ENCODE measurements at places on chromosomes 12 and 14.
A peak's percentile ranks its signal among the peaks of the same experiment; 100 is the strongest.

- DNase-seq = no peak
These were observed 37.3 kb downstream of the RFLNA start for GRCh38 chr12:124332058-124332672.

DNA sequence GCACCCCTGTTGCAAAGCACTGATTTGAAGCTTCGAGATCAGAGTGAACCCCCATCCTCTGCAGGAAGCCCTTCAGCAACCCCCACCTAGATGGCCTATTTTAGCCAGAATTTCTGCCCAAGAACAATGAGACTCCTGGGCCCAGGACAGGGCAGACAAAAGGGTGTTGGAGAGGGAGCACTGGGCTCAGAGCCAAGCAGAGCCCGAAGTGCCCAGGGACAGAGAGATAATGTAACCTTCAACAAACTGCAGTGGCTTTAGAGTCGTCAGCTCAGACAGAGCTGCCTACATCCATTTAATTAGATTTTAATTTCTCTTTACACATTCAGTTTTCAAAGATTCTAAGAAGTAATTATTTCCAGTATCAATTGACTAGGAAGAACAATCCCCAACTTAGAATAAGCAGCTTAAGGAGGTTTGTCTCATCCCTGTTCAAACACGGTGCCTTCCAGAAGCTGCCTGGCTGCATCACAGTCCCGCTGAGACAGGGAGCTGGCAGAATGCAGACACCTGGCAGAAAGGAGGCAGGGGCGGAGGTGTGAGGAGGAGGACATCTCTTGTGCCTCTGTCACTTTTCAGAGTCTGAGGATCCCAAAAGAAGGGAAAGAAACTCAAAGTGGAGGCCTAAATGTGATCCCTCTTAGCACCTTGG lies 504.9 kb upstream of the CCDC196 start:
- DNase-seq = no peak

- DNase-seq = no peak
These were observed 43.9 kb upstream of the ATP23 start for GRCh38 chr12:57897286-57897974.

DNA sequence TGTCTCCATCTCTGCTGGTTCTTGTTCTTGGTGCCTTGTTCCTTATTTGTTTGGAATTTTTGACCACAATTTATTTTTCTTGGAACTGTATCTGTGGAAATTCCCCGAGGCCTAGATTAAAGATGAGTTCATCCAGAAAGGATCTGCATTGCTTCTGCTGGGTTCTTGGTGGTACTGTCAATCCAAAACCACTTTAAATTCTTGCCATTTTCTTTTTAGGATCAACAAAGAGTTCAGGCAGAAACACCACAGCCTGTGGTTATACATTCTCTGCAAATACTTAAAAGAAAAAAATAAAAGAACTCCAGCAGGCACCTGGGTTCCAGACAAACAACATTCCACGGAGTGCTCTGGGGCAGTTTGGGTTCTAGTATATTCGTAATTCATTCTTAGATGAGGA lies 6.0 kb upstream of the VAMP1 start:
- DNase-seq = no peak

GRCh38 chr12:10409392-10409791 lies at the start of gene KLRC4:
TSS of gene KLRC4 (minus strand) at chr12:10409757. CDS start at chr12:10409575, 182 bp downstream.
- DNase-seq = no peak

GRCh38 chr12:99002731-99003130 lies 357.6 kb downstream of the APAF1 start:
- DNase-seq = no peak

DNA sequence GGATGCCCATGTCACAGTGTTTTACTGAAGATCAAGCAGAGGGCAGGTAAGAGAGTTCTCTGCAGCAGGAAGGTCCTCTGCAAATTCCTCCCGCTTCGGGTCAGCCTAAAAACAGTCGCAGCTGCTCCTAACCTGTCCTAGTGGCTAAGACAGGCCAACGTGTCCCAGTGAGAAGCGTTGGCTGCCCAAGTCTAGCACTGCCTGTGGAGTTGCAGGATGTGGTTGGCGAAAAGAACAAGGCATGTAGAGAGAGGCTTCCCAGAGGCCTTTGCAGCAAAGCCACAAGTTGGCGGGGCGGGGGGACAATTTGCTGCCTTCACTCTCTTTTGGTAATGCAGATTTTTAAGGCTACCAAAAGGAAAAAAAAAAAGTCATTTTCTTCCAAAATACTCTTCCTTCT lies 340.1 kb downstream of the BCL11B start:
- peak; percentile 22 for DNase-seq

DNA sequence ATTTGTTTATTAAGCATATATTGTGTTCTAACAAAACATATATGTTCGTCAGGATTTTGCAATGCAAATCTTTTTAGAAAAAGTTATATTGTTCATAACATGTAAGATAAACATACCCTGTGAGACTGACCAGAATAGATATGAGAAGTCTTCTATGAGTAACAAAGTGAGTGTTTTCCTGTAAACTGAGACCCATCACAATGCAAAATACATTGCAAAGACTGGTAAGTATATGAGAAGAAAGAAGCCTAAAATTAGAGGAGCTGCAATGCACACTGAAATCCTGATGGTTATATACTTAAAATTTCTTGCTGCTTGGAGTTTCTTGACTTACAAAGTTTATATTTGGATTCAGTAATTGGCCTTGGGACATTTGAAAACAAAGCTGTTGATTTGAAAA lies 6.0 kb downstream of the HMGA2 start:
- DNase-seq = no peak

- DNase-seq = peak; percentile 7
These were observed 19.3 kb upstream of the KRT7 start for GRCh38 chr12:52213564-52214420.

DNA sequence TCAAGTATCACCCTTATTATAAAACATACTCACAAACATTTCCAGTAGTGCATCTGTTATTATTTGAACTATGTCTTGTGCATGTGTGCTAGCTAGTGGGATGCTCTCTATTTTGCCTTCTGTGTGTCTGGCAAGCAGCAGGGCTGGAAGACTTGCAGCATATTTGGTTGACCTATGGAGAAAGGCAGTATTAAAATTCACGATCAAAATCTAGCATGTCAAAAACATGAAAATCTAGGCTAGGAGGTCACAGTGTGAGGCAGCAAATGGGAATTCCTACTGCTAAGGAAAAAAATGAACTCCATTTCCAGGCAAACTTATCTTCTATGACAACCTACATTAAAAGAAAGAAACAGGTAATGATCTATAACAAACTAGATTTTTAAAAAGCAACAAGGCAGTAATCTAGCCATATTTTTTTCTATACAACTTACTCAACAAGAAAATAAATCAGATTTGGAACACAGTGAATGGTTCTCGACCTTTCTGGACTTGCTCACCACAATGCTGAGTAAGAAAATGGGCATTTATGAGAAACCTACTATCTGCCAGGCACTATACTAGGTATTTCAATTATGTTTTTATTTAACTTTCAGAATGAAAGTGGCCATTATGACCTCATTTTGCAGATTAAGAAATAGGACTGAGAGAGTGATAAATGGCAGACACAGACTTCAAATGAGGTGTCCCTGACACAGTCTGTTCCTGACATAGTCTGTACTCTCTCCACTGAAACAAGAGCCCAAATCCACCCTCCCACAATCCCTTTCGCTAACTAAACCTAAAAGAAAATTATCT lies 96.8 kb downstream of the TXNDC16 start:
- no peak for DNase-seq

DNA sequence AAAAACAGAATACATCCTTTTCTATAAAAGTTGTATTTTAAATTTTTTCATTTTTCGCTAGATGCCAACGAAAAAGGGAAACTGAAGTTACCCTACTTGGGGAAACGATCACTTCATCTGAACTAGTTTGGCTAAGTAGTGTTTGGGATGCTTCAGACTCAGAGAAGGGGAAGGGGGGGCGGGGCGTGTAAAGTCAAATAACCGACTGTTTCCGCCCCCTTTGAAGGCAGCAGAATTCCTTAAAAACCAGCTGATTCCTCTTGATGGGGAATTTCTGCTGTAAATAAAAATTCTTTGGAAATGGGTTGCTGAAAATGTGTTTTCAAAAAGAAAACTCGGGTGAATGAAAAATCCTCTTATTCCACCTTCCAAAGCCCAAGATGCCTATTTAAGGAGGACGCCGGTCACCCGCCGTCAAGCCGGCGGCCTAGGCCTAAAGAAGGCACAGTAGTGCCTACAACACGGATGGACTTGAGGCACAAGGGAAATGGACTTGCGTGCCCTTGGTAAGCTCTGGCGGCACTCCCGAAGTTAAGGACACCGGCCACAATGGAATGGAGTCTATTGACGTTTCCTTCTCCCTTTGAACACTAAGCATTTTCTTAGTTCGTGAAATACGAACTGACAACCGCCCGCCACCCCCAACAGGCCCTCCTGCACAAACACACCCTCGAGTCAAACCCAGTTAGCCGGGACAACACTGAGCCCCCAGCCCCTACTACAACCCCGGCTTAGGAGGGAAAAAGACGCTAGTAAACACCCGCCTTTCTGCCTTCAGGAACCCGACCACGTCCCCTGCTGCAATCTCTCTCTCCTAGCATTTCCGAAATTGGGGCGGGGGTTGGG lies 1.9 kb downstream of the ATXN2 start:
- no peak for DNase-seq

DNA sequence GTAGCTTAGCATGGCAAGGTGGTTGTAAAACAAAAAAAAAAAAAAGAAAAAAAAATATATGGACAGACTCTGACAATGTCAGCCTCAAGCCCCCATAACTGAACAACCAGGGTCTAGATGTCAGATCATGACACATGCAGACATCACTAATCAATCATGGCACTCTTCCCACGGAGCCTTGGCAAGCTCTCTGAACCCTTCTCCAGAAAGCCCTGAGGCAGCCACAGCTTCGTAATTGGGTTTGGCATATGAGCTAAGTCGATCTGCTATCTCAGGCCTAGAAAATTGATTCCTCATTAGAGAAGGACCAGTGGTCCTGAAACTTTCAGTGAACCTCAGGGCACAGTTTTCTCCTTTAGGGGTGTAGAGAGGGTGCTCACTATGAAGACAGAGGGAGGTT lies 112.2 kb downstream of the GPR135 start:
- DNase-seq = no peak

- no peak for DNase-seq
These were observed 1.5 kb upstream of the NTS start for GRCh38 chr12:85872497-85873091.

DNA sequence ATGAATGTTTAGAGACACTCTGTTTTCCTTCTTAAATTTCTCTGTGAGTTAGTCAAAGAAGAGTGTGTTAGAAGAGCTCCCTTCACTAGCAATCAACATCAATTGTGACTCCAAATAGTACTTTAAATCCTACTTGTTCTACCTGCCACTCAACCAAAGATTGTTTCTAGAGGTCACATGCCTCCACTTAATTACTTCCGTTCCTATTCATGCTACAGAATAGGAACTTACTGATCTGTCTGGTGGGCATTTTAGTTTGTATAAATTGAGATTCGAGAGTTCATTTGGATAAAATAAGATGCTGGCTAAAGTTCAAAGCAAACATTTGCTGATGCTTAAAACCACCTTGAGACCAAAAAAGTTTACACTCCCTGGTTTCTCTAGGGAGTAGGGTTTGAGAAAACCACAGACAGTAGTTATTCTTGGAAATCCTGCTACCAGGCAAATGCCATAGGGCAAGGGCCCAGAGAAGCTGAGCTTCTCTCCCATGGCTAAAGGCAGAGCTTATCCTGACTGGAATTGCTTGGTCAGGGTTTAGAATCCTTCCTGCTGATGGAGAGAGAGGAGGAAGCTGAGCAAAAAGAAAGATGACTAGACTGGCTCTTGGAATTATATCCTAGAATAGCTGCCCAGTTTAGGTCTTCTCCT lies 389.6 kb upstream of the ATP2B1 start:
- DNase-seq = no peak

GRCh38 chr14:56817396-56817921 lies 7.2 kb upstream of the OTX2 start:
- DNase-seq = no peak

DNA sequence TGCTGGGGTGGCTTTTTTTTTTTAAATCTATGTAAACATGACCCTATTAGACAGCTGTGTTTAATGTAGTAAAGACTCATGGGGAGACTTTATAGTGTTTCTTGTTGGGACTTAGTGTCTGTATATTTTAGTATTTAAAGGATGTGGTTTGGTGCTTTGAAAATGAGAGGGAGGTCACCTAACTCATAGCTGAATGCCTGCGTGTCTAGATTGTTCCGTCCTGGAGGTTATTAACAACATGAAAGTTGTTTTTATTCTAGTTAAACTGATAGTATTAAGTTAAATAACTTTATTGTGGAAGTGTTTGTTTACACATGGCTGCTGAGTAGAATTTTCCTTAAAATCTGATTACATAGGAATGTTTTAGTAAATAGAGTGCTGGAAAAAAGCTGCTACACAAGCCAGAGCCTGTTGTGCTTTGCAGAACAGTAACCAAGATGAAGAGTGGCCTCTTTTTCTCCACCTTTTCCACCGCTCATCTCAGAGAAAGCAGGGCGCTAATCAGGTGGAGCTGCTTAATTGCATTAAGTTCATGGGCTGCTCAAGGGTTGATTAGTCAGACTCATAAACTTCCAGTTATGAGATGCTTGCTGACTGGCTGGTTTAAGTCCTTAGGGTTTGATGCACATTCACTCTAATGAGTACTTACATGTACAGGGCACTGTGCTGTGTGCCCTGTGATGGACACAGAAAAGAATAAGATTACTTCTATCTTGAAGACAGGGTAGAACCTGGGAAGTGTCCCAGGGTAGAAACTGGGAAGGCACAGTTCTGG lies 62.7 kb downstream of the FBXO34 start:
- no peak for DNase-seq

DNA sequence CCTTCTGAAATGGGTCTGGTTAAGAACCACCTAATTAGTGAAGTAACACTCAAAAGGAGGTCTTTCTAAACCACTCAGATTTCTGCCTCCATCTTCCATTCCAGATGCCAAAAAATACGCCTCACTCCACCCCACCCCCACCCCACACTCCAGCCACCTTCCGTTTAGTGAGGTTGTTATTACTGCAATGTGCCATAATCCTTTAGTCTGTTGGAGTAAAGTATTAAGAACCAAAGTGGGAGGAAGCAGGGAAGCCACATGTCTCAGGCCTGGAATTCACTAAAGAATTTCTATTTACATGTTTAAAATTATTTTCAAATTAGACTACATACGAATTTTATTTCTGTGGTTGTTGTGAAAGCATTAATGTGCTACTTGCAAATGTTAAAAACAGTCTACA lies 7.4 kb downstream of the KIF21A start:
- no peak for DNase-seq
